ENCODE measurements at places on chromosomes 5 and 9.

GRCh38 chr9:846852-847251 is 5.4 kb downstream of the DMRT1 start:
- no peak for DNase-seq

- peak; percentile 99 for DNase-seq
These were observed 7.1 kb upstream of the EGFL7 start for GRCh38 chr9:136655536-136656182.

- no peak for DNase-seq
These were observed 101.7 kb upstream of the IFNE start for GRCh38 chr9:21583628-21584377.

DNA sequence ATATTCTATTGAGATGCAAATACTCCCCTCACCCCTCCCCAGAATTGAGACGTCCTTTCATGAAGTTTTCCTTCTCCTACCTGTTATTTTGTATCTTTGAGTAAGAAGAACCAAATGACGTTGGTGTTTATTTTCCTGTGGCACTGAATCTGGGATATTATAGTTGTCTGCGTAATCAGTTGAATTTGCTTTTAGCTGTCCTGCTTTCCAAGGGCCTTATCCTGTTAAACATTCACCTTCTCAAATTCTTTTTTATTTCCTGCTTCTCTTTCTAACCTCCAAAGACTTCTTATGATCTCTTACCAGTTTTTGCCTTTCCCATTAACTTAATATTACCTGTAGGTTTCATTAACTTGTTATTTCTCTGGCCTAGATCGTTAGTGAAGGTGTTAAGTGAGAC is 1254.9 kb upstream of the WWC1 start:
- no peak for DNase-seq
